Stimulated activated CD4-positive, alpha-beta T cell treated with anti-CD3 and anti-CD28 coated beads, Interleukin-1b, Interleukin-23, amount 100 ng/mL, for 1 hour (primary cell): ENCODE measurements at places on chromosomes 12 and 14.

GRCh38 chr14:94771158-94771905 is 1.4 kb upstream of the GSC start:
- no peak for DNase-seq

- DNase-seq, result no peak
Observed at GRCh38 chr12:57887631-57888408, 41.3 kb upstream of the CTDSP2 start.

DNA sequence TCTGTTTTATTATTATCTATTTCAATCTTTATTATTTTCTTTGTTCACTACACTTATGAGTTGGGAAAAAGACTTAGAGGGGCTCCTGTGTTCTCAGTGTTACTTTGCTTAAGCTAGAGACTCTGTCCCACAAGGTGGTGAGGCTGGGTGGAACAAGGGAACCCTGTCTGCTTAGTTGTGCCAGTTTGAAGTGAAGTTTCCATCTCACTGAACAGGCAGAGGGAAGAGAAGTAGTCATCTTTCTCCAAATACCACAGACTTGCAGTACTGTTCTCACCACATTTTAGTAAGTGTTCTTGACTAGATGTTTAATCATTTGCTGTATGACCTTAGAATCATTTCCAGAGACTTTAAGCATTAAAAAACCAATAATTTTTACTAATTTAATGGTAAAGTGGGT is 195.7 kb upstream of the NEDD1 start:
- no peak for DNase-seq

DNA sequence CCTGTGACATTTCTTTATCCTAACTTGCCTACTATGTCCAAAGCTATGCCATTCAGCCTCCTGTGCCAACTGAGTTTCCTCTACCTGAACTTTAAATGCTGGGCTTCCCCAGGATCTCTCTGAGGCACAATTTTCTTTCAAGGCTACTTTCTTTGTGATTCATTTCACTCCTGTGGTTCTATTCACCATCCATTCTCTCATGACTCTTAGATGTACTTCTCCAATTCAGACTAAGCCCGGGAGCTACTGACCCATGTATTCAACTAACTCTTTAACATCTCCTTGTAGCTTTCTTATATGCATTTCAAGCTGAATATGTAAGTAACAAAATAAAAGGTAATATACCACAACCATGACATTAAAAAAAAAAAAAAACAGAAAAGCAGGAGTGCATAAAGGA is 738.9 kb upstream of the USP15 start:
- DNase-seq, result no peak

- no peak for DNase-seq
Observed at GRCh38 chr14:69153152-69153872, 393 bp upstream of the DCAF5 start.
